ENCODE measurements at places on chromosomes 2 and 18. TPM values are rescaled to one million over a fixed set of nuclear protein-coding genes. Genes with fewer than 3 reads are reported as not detected.

- no peaks in the 10 kb centered on the region for H3K36me3 ChIP-seq
- peaks cover 3% of the 10 kb centered on the region for H3K27me3 ChIP-seq
- DNase-seq, result no peak
Observed at GRCh38 chr2:191907545-191907944, 60.7 kb upstream of the CAVIN2 start.

TMEM178A gene
- not detected for total RNA-seq

DNA sequence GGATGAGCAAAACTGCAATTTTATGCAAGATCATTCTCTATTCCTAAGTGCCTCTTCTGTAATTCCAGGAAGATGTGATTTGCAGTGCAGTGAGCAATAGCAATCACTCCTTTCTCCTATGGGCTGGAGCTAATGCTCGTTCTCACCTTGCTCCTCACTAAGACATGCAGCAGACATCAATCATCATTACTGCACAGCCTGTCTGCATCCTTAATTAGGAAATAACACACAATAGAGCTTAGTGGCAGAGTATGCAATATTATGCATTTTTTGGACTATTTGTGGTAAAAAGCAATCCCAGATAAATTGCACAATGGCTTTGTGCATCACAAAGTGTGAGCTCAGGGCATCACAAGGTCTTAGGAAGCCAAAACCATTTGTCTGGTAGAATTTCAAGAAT is 32.6 kb upstream of the RAPH1 start:
- no peaks in the 10 kb centered on the region for H3K36me3 ChIP-seq
- peaks cover 39% of the 10 kb centered on the region for H3K27me3 ChIP-seq
- H3K4me3 ChIP-seq, result no peak overlapping the region
- no peak for DNase-seq
- peaks cover 7% of the 10 kb centered on the region for H3K4me1 ChIP-seq
- H3K27ac ChIP-seq, result no peak overlapping the region

DNA sequence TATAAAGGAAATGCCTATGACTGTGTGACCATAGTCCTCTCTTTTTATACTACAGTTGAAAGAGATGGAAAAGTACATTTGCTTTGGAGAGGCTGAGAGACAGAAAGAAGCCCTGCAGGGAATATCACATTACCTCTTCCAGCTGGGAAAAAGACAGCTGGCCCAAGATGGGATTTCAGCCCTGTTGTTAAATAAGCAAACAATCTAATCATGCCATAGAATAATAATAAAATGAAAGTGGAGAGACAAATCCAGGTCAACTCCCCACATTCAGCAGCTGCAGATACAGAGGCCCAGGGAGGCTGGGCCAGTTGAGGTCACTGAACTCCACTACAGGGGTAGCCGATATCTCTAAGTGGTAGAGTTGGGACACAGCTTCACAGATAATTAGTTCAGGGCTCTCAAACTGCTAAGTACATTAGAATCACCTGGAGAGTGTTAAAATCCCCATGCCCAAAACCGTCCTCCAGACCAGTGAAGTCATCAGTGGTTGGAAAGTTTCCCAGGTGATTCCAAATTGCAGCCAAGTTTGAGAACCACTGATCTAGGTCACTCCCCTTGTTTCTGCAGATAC is 81.9 kb downstream of the MOGAT1 start:
- peaks cover 34% of the 10 kb centered on the region for H3K4me1 ChIP-seq
- no peak overlapping the region for H3K27ac ChIP-seq
- H3K4me3 ChIP-seq, result no peak overlapping the region
- no peak for DNase-seq

MAPK4 gene
- not detected for total RNA-seq

DNA sequence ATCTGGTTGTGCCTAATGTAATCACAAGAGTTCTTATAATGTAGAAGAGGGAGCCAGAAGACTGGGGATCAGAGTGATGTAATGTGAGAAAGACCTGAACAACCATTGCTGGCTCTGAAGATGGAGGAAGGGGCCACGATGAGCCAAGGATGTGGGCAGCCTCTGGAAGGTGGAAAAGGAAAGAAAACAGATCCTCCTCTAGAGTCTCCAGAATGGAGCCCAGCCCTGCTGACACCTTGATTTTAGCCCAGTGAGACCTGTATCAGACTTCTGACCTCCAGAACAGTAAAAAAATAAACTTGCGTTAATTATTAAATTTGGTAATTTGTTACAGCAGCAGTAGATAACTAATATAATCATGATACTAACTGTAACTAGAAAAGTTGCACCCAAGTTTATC is 3.1 kb downstream of the RBKS start:
- H3K4me1 ChIP-seq, result peaks cover 36% of the 10 kb centered on the region
- DNase-seq, result no peak
- no peak overlapping the region for H3K27ac ChIP-seq
- no peak overlapping the region for H3K4me3 ChIP-seq

- H3K4me3 ChIP-seq, result no peak overlapping the region
- no peaks in the 10 kb centered on the region for H3K27me3 ChIP-seq
- H3K4me1 ChIP-seq, result no peaks in the 10 kb centered on the region
- H3K27ac ChIP-seq, result no peak overlapping the region
- no peak for DNase-seq
Observed at GRCh38 chr2:102053096-102053495, 61.3 kb downstream of the IL1R2 start.

GRCh38 chr2:143611336-143611735 is 482.1 kb downstream of the ARHGAP15 start:
- H3K36me3 ChIP-seq, result peaks cover 20% of the 10 kb centered on the region
- no peak overlapping the region for H3K4me3 ChIP-seq
- no peaks in the 10 kb centered on the region for H3K27me3 ChIP-seq
- DNase-seq, result no peak

GRCh38 chr18:3367491-3368091 is 82.4 kb upstream of the TGIF1 start:
- H3K4me1 ChIP-seq, result no peaks in the 10 kb centered on the region
- H3K27ac ChIP-seq, result no peak overlapping the region
- no peak overlapping the region for H3K4me3 ChIP-seq
- DNase-seq, result no peak
- no peaks in the 10 kb centered on the region for H3K36me3 ChIP-seq

- H3K27me3 ChIP-seq, result no peaks in the 10 kb centered on the region
- H3K27ac ChIP-seq, result no peak overlapping the region
- no peaks in the 10 kb centered on the region for H3K4me1 ChIP-seq
Observed at GRCh38 chr18:27619906-27620305, 434.8 kb upstream of the CHST9 start.

GRCh38 chr2:4528773-4529172 is 825.4 kb downstream of the DCDC2C start:
- H3K4me3 ChIP-seq, result no peak overlapping the region
- H3K4me1 ChIP-seq, result no peaks in the 10 kb centered on the region
- no peaks in the 10 kb centered on the region for H3K36me3 ChIP-seq

LYG2 gene
- total RNA-seq, result not detected

- peaks cover 89% of the 10 kb centered on the region for H3K27me3 ChIP-seq
- no peak for DNase-seq
- peaks cover 22% of the 10 kb centered on the region for H3K4me1 ChIP-seq
Observed at GRCh38 chr2:113276216-113276760, 2.4 kb downstream of the PAX8 start.

GRCh38 chr18:33579349-33580215 is 1.6 kb downstream of the ASXL3 start:
- H3K4me1 ChIP-seq, result peaks cover 5% of the 10 kb centered on the region
- H3K36me3 ChIP-seq, result peaks cover 3% of the 10 kb centered on the region
- no peak overlapping the region for H3K4me3 ChIP-seq
- peaks cover 14% of the 10 kb centered on the region for H3K27me3 ChIP-seq

GRCh38 chr2:151729837-151730236 is 4.4 kb downstream of the NEB start:
- peaks cover 11% of the 10 kb centered on the region for H3K27me3 ChIP-seq
- no peak overlapping the region for H3K27ac ChIP-seq
- no peak for DNase-seq
- no peak overlapping the region for H3K4me3 ChIP-seq
- H3K36me3 ChIP-seq, result no peaks in the 10 kb centered on the region
- no peaks in the 10 kb centered on the region for H3K4me1 ChIP-seq

- no peak overlapping the region for H3K4me3 ChIP-seq
- H3K36me3 ChIP-seq, result no peaks in the 10 kb centered on the region
- DNase-seq, result no peak
- H3K4me1 ChIP-seq, result peaks cover 3% of the 10 kb centered on the region
- no peak overlapping the region for H3K27ac ChIP-seq
- no peaks in the 10 kb centered on the region for H3K27me3 ChIP-seq
Observed at GRCh38 chr2:207632575-207633493, 7.6 kb upstream of the METTL21A start.

DNA sequence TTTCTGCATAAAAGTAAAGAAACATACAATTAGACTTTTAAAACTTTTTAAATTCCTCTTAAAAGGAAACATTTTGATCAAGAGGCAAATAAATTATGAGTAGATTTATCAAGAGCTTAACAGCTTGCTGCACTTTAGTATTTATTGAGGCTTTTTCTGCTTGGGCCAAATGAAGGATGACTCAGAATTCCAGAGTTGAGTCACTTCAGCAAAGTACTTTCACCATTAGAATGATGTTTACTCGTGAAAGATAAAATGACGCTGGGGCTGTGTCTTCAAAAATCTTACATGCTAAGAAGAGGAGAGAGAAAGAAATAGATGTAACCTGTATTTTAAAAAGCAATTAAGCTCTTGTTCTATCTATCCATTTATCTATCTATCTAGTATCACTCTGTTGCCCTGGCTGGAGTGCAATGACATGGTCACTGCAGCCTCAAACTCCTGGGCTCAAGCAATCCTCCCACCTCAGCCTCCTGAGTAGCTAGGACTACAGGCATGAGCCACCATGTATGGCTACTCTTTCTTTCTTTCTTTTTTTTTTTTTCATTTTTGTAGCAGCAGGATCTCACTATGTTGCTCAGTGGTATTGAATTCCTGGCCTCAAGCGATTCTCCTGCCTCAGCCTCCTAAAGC is 75.3 kb upstream of the RIOK3 start:
- H3K4me3 ChIP-seq, result no peak overlapping the region
- peaks cover 18% of the 10 kb centered on the region for H3K4me1 ChIP-seq
- DNase-seq, result no peak
- H3K27ac ChIP-seq, result peak overlapping the region; percentile 13

USP37 gene
- 37.6 TPM for total RNA-seq

GRCh38 chr2:151260573-151261230 is 961 bp downstream of the RBM43 start:
- H3K27ac ChIP-seq, result peak overlapping the region; percentile 97
- no peak for DNase-seq
- no peaks in the 10 kb centered on the region for H3K27me3 ChIP-seq

- H3K4me3 ChIP-seq, result no peak overlapping the region
- peaks cover 5% of the 10 kb centered on the region for H3K4me1 ChIP-seq
- peaks cover 25% of the 10 kb centered on the region for H3K27me3 ChIP-seq
- DNase-seq, result no peak
Observed at GRCh38 chr2:222760301-222760897, 88.9 kb downstream of the MOGAT1 start.

DNA sequence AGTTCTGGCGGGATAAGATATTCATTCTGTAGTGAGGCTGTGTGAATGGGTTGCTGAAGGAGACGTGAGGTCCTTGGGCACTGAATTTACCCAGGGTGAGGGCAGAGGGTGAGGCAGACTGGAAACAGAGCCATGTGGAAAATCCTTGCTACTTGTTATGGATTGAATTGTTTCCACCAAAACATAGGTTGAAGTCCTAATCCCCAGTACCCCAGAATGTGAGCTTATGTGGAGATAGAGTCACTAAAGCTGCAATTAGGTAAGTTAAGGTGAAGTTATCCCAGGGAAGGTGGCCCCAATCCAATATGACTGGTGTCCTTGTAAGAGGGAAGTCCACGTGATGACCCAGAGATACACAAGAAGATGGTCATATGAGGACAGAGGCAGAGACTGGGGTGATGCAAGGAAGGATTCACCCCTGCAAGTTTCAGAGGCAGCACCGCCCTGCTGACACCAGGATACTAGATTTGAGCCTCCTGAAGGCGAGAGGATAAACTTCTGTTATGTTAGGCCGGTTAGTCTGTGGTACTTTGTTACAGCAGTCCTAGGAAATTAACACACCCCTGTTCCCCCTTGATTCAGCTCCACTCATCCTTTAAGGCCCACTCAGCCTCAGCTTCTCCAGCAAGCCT is 289.4 kb upstream of the MEX3C start:
- no peaks in the 10 kb centered on the region for H3K36me3 ChIP-seq
- no peak overlapping the region for H3K27ac ChIP-seq
- no peaks in the 10 kb centered on the region for H3K27me3 ChIP-seq
- DNase-seq, result no peak
- no peaks in the 10 kb centered on the region for H3K4me1 ChIP-seq
- no peak overlapping the region for H3K4me3 ChIP-seq

GRCh38 chr2:130376433-130377293 is 20.8 kb downstream of the PTPN18 start:
- peak overlapping the region; percentile 59 for H3K27ac ChIP-seq
- H3K36me3 ChIP-seq, result peaks cover 51% of the 10 kb centered on the region
- peak; percentile 55 for DNase-seq
- H3K27me3 ChIP-seq, result no peaks in the 10 kb centered on the region
- H3K4me3 ChIP-seq, result peak overlapping the region; percentile 38

DNA sequence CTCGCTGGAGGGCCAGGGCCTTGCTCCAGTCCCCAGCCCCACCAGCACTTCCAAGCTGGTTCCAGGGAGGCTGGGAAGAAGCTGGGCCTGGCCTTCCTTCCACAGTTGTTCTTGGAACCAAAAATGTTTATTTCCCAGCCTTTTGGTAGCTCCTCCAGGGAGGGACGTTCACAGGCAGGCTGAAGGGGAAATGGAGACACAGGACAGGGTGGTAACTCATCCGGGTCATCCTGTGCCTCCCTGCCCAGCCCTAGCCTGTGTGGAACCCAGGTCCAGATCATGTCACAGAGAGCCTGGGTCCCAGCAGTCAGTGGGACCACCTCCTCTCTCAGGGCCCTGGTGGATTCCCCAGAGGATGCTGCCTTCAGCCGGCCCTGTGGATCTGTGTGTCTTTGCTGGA is 12.5 kb upstream of the ARMC9 start:
- no peaks in the 10 kb centered on the region for H3K4me1 ChIP-seq
- no peak overlapping the region for H3K4me3 ChIP-seq
- H3K27ac ChIP-seq, result no peak overlapping the region
- no peaks in the 10 kb centered on the region for H3K36me3 ChIP-seq
- H3K27me3 ChIP-seq, result peaks cover 29% of the 10 kb centered on the region

GRCh38 chr2:159773426-159773825 is 24.6 kb downstream of the CD302 start:
- H3K4me1 ChIP-seq, result no peaks in the 10 kb centered on the region
- no peak overlapping the region for H3K4me3 ChIP-seq
- peaks cover 14% of the 10 kb centered on the region for H3K36me3 ChIP-seq
- H3K27me3 ChIP-seq, result no peaks in the 10 kb centered on the region

DNA sequence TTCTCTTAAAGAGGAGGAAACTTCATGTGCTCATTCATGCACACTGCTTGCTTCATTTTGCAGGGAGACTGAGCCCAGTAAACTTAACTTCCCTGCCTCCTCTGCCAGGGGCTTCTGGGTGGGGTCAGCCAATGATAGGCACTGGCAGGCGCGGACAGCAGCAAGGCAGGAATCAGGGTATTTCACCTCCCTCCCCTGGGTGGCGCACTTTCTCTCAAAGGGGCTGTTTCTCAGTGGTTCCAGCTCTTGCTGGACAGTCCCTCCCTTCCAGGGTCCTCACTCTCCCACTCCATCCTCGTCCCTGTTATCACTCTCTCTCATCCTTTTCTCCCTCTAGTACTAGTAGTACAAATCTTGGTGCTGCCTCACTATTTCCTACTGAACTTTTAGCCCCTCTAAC is 320.5 kb upstream of the ZNF521 start:
- no peak overlapping the region for H3K27ac ChIP-seq
- no peaks in the 10 kb centered on the region for H3K27me3 ChIP-seq
- no peak for DNase-seq
- no peaks in the 10 kb centered on the region for H3K36me3 ChIP-seq
- no peak overlapping the region for H3K4me3 ChIP-seq
- no peaks in the 10 kb centered on the region for H3K4me1 ChIP-seq

GAREM1 gene
- total RNA-seq, result not detected

All from activated CD8-positive, alpha-beta memory T cell treated with anti-CD3 and anti-CD28 coated beads, Interleukin-2, amount 10 ng/mL, durations not matched to agents 7 days and 5 days (primary cell).